PC-9 (cell line): ENCODE measurements at places on chromosomes 1 and 21.
A peak's percentile ranks its signal among the peaks of the same experiment; 100 is the strongest.

GRCh38 chr1:1067860-1068516, 6.1 kb downstream of the RNF223 start:
- DNase-seq, result peak; percentile 77

DNA sequence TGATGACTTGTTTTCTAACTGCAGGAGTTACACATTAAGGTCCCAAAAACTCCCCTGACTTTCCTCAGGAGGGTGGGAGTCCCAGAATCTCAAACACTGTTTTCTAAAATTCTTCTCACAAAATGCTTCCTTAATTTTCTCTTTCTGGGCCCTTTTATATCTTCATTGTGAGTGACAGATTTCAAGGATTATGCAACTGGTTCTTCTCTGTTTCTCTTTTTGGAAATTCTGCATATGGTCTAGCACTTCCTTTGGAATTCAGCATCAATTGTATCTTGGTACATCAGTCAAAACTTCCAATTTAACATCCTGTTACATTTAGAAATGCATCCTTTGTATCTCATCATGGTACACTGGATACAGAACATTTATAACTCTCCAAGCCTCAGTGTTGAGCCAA, 59.7 kb downstream of the LMO4 start:
- no peak for DNase-seq

GRCh38 chr1:76352741-76353435, 278.3 kb downstream of the ST6GALNAC3 start:
- DNase-seq, result no peak

DNA sequence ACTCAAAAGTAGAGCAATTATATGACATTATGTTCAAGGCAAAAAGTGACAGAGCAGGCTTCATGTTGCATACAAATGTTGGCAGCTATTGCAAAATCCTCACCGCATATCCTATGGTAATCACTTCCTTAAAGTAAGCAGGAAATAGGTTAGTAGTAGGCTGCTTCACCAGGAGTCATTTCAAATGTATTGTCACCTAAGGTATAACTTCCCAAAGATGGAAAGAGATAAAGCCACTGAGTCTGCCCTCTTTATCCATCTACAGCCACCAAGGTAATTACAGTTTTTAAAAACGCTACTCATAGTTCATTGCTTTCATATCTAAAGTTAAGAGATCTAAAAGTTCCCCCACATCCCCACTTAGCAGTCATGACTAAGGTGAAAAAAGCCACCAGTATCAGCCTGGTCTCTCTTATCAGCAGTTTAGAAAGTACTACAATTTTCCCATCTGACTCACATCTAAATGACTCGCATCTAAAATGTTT, 31.6 kb upstream of the UBE2U start:
- peak; percentile 98 for DNase-seq

- DNase-seq, result no peak
These were observed 96.9 kb downstream of the NEK7 start for GRCh38 chr1:198253668-198254067.

GRCh38 chr1:58929671-58930325, 146.0 kb upstream of the JUN start:
- peak; percentile 71 for DNase-seq

GRCh38 chr1:100597784-100598183, 59.8 kb downstream of the GPR88 start:
- no peak for DNase-seq

DNA sequence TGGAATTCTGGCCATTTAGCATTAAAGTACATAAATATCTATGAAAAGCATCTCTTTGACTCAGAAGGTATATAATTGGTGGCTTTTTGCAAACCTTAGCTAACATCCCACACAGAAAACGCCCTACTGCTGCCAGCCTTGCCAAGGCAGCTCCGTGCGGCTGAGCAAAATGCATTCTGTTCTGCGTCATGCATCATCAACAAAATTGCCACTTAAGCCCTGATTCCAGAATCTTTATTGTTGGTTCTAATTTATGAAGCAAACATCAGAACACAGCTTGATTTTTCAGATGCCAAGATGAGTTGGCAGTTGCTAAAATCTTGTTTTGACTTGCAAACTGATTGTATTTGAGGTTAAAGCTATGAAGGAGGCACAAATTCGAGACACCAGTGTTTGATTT, 314.9 kb upstream of the DEPDC1 start:
- DNase-seq, result no peak

GRCh38 chr1:243471754-243472745, 216.2 kb downstream of the SDCCAG8 start:
- no peak for DNase-seq

GRCh38 chr1:2533365-2533764, 3.3 kb upstream of the HES5 start:
- DNase-seq, result peak; percentile 70

DNA sequence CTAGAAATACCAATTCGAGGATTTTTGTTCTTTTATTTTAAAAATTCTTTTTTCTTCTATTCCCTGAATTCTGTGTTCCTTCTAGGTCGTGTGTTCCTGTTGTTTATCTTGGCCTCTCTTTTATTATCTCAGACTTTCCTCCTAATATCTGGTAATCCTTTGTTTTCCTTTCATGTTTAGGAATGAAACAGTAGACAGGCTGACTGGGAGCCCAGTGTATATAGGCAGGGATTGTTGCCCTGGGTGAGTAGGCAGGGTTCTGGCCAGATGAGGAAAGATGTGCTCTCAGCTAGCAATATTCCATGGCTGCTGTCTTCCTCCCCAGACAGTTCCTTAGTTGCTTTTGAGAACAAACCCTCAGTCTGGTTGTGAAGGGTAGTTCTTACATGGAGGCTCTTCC, 161.8 kb upstream of the PDE4B start:
- no peak for DNase-seq

- no peak for DNase-seq
These were observed 12.3 kb upstream of the MMEL1 start for GRCh38 chr1:2645143-2645542.

- DNase-seq, result no peak
These were observed 34.8 kb downstream of the TSNAX start for GRCh38 chr1:231563247-231563646.

GRCh38 chr1:83131692-83131955, 867.3 kb downstream of the TTLL7 start:
- no peak for DNase-seq

DNA sequence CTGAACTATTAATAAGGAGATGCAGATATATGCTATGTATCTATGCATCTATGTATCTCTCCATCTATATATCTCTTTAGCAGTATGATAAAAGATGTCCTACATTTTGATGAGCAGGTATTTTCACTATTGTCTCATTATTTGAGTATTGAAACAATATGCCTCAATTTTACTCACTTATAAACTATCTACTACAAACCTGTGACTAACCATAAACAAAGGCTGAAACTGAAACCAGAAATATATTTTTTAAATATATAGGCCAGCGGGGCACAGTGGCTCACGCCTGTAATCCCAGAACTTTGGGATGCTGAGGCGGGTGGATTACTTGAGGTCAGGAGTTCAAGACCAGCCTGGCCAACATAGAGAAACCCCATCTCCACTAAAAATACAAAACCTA, 22.0 kb downstream of the EIF4G3 start:
- DNase-seq, result no peak

DNA sequence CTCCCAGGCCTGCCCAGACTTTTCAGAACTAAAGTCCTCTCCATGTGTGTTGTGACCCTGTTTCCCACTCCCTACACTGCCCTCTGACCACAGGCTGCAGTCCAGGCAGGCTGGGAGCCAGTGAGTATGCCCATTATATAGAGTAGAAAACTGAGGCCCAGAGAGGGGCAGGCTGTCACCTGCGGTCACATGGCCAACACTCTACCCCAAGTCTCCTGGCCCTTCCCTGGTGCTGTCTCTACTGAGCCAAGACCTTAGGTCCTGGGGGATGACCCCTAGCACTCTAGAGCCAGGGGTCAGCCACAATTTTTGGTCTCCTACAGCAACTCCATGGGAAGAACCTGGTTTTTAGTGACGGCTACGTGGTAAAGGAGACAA, 30.8 kb downstream of the RPS6KA1 start:
- no peak for DNase-seq

- DNase-seq, result no peak
These were observed 1359.1 kb upstream of the ADGRL2 start for GRCh38 chr1:80441664-80442063.

GRCh38 chr1:43644558-43644957, 5.4 kb upstream of the KDM4A start:
- DNase-seq, result peak; percentile 47

DNA sequence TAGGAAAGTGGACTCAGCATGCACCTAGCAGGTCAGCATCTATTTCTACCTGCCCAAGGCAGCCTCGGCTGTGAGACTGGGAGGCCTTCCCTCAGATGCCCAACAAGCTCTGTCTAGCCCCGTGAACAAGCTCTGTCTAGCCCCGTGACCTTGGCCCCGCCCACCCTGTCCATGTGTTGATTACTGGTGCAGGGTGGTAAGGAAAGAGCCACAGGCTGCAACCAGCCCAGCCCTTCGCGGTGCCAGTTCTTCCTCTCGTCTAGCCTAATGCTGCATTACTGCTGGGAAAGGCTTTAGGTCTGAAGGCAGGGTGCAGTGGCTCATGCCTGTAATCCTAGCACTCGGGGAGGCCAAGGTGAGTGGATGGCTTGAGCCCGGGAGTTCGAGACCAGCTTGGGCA, 2.2 kb downstream of the GPR153 start:
- DNase-seq, result no peak

GRCh38 chr1:204975568-204976235, 67.3 kb upstream of the CNTN2 start:
- no peak for DNase-seq

GRCh38 chr1:30460661-30461060, 262.7 kb downstream of the MATN1 start:
- DNase-seq, result no peak

GRCh38 chr1:47224676-47225399, 7.2 kb downstream of the TAL1 start:
- DNase-seq, result no peak
